ENCODE measurements at places on chromosomes 4 and X.

DNA sequence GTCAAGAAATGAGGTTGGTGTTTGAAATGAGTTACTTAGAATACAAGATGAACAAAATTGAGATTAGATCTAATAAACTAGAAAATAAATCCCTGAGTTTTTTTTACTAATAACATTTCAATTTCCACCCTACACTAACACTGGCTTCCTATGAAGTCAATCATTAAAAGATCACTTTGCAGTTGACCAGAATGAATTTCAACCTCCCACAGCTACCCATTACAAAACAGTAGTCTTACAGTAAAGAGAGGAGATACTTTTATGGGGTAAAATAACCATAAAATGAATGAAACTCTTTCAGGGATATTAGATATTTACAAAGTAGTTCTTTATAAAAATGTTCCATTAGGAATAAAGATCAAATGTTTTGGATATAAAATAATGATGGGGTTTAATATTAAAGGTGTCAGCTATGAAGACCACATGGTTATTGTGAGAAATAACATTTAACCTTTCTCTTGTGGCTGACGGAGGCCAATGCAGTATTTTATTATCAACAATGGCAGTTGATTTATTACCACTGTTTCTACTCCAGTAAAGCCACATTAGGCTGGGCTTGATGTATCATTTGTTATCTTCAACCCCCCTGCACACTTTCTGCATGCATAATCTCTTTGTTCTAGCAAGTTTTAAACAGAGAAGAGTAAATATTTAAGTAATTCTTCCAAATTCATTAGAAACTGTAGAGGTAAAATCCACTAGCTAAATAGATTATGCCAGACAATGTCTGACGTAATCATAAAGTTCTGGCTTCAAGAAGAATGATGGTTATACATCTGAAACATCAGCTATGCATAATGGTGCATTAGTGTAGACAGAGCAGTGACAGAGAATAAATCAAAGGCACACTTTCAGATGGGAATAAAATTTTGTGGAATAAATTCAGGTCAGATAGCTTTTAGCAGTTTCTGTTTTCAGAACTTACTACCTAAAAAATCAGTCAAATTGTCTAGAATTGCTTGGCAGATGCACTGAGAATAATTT lies 516.6 kb downstream of the PCDH18 start:
- no peak for DNase-seq

GRCh38 chrX:87582453-87582852 lies 64.9 kb downstream of the KLHL4 start:
- no peak for DNase-seq

- no peak for DNase-seq
Observed at GRCh38 chr4:166065324-166065723, 192.3 kb downstream of the TLL1 start.

DNA sequence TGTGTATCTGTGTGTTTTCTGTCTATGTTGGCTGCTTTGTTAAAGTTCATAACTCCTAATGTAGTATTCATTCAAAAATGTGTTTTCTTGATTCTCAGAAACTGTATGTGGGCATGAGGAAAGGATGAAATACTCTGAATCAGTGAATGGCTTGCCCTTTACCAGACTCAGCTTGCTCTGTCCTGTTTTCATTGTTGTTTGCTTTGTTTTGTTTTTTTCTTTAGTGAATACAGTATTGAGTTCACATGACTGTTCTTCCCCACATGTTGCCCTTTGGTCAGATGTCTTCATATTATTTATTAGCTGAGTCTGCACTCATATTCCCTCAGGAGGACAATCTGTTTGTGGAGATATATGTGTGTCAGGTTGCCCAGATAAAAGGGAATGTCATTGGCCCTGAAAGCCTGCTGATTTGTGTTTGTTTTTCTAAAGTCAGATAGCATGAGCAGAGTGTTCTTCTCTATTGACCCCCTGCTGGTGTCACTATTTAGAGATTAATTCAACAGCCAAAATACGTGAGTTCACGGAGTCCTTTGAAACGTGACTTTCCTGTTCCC lies 1184.4 kb downstream of the RPA4 start:
- no peak for DNase-seq

DNA sequence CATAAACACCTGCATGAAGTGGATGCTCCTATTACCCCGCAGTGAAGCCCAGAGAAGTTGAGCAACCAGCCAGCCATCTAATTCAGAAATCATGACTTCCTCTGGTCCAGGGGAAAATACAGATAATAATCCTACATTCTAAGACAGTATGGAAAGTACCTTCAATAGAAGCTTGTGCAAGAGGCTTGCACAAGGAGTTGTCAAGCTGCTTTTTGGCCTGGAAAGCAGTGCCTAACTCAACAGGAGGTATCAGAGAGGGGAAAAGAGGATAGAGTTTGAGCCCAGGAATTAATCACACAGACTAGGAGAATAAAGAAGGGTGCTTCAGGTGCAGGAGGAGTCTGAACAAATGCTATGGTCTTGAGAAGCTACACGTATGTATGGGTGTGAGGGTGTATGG lies 26.7 kb downstream of the TMEM192 start:
- DNase-seq = no peak

DNA sequence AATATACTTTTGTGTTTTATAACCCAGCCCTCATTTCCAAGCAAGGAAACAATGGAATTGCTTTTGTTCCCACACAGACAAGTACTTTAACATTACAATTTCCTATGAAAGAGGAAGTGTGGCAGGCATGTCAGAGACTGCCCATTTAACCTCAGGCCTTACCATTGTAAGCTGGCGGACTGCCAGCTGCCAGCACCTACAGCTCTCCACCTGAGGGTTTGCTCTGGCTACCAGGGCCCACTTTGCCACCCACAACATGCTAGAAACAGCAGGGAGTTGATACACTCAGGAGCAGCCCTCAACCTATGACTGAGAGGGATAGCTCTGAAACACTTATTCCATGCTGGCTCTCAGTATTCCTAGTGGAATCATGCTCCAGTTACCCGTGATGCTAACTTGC lies 152.3 kb upstream of the PRDX4 start:
- no peak for DNase-seq

GRCh38 chr4:89007338-89007939 lies 49.5 kb downstream of the FAM13A start:
- DNase-seq = no peak

GRCh38 chrX:103310555-103311398 lies at the start of gene BEX2:
TSS of gene BEX2 (minus strand) at chrX:103310990. CDS start at chrX:103309976, 1,014 bp downstream.
- DNase-seq = peak; percentile 59

- no peak for DNase-seq
Observed at GRCh38 chr4:157840648-157841047, 332.2 kb downstream of the GASK1B start.

GRCh38 chr4:58776627-58777026 lies 1666.4 kb upstream of the IGFBP7 start:
- DNase-seq = no peak

DNA sequence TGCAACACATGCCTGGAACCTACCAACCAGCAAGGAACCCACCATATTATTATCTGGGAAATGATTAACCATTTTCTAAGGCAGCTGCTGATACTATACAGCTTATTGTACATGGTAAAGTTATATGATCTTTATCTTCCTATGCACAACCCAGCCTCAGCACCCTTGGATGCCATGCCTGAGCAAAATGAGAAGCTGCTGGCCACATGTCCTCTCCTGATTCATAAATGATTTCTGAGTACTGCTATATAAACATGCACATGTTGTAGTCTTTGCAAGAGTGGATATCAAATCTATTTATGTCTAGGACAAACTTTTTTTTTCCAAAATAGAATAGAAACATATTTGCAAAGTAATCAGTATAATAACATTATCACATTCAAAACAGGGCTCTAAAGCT lies 1043.6 kb downstream of the CCSER1 start:
- DNase-seq = no peak

- DNase-seq = no peak
Observed at GRCh38 chr4:145545031-145545430, 63.4 kb downstream of the SMAD1 start.

- DNase-seq = no peak
Observed at GRCh38 chrX:107750263-107750662, 25.3 kb downstream of the TSC22D3 start.

DNA sequence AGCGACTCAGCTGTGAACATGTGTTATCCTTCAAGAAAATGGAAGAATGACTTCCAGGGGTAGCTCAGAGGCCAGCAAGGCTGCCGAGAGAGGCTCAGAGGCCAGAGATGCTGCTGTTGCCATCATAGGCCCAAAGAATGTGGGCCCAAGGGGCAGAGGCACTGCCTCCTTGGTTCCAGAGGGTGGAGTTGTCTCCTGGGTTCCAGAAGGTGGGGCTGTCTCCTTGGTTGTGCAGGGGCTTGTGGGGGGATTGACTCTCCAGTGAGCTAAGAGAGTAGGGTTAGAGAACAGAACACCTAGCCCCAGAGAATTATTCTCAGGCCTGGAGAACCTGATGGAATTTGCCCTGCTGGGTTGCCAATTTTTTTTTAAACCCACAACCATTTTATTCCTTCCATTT lies 62.6 kb downstream of the DGKK start:
- no peak for DNase-seq

DNA sequence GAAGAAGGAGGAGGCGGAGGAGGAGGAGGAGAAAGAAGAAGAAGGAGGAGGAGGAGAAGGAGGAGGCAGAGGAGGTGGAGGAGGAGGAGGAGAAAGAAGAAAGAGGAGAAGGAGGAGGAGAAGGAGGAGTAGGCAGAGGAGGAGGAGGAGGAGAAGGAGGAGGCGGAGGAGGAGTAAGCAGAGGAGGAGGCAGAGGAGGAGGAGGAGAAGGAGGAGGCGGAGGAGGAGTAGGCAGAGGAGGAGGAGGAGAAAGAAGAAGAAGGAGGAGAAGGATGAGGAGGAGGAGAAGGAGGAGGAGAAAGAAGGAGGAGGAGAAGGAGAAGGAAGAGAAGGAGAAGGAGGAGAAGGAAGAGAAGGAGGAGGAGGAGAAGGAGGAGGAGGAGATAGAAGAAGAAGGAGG lies 19.9 kb downstream of the MRFAP1 start:
- no peak for DNase-seq

- DNase-seq = no peak
Observed at GRCh38 chr4:143397335-143397734, 60.7 kb downstream of the GAB1 start.

DNA sequence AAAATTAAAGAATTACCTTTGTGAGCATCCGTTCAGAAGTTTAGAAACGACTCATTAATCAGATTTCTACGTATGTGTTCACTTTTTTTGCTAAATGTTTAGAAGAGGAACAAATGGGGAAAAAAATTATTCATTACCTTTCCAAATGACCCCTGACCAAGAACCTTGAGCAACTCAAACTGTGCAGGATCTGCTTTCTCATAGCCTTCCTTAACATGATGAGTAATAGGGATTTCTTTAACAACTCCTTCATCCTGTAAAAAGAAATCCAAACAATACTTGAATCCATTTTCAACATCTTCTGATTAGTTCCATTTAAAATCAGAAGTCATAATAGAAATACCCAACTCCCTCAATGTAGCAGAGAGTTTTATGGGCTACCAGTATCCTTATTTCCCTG lies 32.1 kb downstream of the RPS6KA6 start:
- DNase-seq = no peak

DNA sequence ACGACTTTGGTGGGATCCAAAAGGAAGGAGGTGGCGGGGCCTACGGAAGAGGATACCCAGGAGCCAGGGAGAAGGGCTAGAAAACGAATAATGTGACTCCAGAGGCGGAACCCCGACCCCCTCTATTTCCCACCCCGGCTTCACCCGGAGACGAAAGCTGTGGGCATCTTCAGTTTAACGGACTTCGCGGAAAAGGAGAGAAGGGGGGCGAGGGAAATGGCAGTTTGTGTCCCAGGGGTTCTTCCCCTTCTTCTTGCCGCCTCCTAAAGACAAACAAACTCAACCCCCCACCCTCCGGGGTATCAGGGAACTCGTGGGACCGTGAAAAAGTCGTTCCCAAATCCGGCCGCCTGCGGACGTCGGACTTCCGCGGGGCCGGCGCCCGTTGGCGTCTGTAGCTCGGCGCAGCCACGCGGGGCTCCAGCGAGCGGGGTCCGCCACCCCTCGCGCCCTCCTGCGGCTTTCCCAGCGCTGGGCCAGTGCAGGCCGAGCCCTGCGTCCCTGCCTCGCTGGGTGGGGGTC lies 3.6 kb upstream of the LEF1 start:
- no peak for DNase-seq

DNA sequence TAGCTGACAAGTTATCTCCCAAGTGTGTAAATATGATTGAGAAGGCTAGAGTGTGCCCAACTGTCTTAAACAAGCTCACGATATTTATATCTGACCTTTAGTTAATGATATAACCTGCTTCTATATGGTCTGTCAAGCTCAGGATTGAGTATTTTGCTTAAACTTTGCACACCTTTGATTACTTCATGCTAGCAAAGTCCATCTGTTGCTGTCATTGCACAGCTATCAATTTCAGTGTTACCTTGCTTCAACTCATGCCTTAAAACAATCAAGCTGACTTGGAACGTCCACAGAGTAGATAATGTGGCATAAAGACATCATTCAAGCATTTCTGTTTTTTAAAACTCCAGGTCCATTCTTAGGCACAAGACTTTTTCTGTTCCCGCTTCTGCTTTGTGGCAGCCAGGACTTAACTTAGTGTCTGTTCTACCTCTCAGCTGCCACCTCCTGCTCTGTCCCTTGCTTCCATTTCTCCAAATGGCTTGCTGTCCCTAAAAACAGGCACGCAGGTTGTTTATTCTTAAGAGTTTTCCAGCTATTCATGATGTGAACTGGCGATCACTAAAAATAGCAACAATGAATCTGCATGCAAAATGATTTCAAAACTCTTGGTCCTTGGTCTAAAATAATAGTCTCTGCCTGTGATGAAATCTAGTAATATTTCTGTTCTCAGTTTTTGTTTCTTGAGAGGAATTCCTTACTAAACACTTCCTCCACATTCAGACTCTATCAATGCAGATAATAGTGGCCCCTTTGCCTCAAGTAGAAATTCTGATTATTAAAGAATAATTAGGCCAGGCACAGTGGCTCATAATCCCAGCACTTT lies 16.3 kb upstream of the NEIL3 start:
- DNase-seq = no peak

- DNase-seq = no peak
Observed at GRCh38 chr4:57182132-57182874, 72.1 kb upstream of the IGFBP7 start.

GRCh38 chrX:48180811-48181210 lies 15.8 kb downstream of the SSX5 start:
- no peak for DNase-seq

GRCh38 chr4:55409468-55410171 lies 13.9 kb downstream of the TMEM165 start:
- no peak for DNase-seq

- DNase-seq = no peak
Observed at GRCh38 chrX:136687457-136687856, 39.5 kb downstream of the CD40LG start.

DNA sequence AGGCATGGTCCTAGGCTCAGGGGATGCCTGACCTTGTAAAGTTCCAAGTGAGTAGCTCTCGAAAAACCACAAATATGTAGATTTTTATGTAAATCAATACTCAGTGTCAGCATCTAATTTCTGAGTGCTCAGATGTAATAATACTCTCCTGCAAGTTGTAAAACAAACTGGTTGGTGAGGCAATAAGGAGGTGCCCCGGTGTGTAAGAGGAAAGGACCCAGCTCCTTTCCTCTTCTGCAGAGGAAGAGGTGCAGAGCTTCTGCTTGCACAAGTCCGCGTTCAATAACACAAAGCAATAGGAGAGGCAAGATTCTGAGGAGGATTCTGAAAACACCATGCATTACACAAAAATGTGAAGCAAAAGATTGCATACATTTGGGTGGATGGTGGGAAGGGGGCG lies 43.6 kb upstream of the ENPP6 start:
- DNase-seq = no peak
